Left cardiac atrium (tissue), 4 donors: ENCODE measurements at places on chromosomes 6 and 20. TPM values are rescaled to one million over a fixed set of nuclear protein-coding genes. Genes with fewer than 3 reads are reported as not detected.

Gene CARMIL1
- 11.3 TPM for total RNA-seq

Gene PPP1R3G
- 10.7 TPM for total RNA-seq

Gene HLA-C
- 362 TPM for total RNA-seq

Gene HSPA12B
- total RNA-seq = 19.3 TPM

Gene TRAPPC3L
- 0.24 TPM for total RNA-seq

DNA sequence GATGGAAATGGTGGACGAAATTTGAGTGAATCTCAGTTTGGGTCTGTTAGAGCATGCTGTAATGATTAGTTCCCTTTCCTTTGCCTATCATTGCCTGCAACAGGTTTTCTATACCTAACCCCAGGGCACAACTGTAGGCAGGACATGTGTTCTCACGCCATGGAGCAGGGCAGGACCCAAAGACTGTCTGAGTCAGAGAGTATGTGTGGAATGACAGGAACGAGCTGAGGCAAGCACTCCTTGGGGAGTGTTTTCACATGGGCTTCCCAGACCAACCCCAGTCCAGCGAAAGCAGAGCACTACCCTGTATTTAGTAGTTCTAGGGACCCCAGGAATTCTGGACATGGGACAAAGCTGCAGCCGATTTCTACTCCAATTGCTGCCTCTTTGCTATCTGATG is 234.2 kb downstream of the HACE1 start:
- DNase-seq = no peak

DNA sequence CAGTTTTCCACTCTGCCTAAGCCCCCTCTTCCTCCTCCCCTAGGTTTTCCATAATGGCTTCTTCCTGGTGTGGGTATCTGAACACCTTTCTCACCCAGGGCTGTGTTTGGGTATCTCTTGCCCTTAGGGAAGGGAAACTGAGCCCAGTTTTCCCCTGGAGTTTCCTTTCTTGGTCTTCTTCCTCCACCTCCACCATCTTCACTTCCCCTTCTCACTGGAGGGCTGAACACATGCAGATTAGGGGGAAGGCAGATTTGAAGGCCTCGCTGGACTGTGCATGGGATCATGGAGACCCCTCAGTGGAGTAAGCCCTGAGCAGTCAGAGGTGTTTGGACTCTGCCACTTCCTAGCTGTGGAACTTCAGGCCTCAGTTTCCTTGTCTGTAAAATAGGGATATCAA is 27.8 kb downstream of the FOXP4 start:
- no peak for DNase-seq

DNA sequence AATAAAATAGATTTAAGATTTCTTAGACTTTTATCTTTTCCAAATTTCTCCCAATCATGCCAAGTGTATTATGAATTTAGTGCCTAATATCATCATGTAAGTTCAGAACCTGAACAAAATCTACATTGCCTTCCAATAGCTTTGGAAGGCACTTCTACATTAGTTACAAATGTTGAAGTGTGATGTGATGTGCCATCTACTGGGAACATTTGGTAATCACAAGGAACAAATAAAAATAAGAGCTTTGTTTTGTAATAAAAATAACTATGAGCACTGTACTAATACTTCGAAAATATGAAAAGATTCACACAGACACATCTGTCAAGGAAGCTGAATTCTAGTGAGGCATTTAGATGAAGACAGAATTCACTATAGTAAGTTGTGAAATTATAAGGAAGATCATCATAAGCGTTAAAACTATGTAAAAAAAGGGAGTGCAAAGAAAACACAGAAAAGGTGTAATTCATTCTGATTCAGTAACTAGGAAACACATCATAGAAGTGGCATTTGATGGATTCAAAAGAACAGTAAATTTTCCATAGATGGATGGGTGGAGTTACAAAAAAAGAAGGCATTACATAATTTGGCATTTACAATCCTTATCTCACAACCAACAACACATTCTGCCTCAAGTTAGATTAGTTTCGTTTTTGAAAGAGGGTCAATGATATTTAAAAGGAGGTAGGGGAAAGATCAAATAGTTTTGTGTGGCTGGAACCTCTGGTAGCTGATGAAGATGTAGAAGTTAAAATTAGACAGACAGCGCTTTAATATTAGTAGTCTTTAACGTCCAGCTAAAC is 161.0 kb downstream of the ASCC3 start:
- no peak for DNase-seq

GRCh38 chr20:54742193-54742592 is 266.8 kb downstream of the DOK5 start:
- no peak for DNase-seq

GRCh38 chr6:22821664-22822320 is 252.4 kb downstream of the HDGFL1 start:
- DNase-seq = no peak

GRCh38 chr6:87879132-87879861 is 168.3 kb upstream of the SPACA1 start:
- no peak for DNase-seq

- no peak for DNase-seq
Observed at GRCh38 chr6:111788379-111789276, 84.6 kb downstream of the FYN start.

GRCh38 chr6:30091577-30092381 is 16.2 kb upstream of the RNF39 start:
- DNase-seq = no peak

DNA sequence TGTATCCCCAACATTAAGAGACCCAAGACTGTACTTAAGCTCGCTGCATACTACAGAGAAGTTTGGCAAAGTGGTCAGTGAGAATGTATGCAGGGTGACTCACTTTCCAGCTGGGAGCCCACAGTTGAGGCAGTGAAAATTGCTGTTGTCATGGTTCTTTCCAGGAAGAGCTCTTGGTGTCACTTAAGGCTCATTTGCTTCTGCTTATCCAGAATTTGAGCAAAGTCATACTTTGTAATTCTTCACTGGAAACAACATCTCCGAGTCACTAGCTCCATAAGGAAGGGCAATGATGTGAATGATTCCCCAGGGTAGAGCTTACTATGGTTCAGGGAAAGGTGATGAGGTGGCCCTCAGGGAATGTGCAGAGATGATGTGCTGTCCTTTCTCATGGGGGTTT is 65.4 kb upstream of the FBXL4 start:
- DNase-seq = no peak
